Nephron progenitor cell (in vitro differentiated cells): ENCODE measurements at places on chromosomes 3 and 15.

GRCh38 chr15:43276563-43277200 lies 10.0 kb upstream of the TGM5 start:
- DNase-seq: no peak

DNA sequence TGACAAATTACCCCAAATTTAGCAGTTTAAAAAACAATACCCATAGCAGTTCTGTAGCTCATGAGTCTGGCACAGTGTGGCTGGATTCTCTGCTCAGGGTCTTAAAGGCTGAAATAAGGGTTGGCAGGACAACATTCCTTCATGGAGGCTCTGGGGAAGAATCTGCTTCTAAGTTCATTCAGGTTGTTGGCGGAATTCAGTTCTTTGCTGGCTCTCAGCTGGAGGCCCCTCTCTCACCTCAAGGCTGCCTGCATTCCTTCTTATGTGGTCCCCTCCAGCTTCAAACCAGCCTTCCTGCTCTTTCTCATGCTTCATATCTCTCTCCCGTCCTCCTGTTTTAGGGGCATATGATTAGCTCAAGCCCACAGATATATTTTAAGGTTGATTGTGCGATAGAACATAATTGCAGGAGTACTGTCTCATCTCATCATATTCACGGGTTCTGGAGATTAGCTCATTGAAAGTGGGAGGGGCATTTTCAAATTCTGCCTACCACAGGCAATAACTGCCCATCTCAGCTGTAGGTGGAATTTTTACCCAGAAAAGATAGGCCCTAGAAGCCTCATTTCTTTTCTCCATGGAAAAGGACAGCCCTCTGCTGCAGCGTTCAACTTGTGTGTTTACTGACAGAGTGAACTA lies 5.6 kb upstream of the ZBTB47 start:
- no peak for DNase-seq

DNA sequence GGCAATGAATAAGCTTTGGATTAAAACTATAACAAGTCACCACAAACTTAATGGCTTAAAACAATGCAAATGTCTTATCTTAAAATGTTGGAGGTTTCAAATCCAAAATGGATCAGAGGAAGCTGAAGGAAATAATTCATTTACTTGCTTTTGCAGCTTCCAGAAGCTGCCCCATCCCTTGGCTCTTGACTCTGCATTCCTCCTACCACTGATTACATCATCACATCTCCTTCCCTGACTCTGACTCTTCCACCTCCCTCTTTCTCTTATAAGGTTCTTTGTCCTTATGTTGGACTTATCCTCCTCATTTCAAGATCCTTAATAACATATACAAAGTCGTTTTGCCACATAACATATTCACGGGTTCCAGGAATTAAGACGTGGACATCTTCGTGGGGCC lies 982.8 kb upstream of the ROBO1 start:
- no peak for DNase-seq

DNA sequence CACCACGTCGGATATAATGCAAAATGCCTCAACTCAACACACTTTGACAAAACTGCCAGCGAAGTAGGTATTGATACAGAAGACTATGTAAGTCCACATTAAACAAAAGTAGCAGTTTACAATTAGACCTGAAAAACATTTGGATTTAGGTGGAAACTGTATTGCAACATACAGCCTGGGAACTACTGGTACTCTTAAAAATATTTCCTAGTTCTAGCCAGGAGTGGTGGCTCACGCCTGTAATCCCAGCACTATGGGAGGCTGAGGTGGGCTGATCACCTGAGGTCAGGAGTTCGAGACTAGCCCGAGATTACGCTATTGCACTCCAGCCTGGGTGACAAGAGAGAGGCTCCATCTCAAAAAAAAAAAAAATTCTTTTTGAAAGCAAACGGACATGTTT lies 246.2 kb downstream of the ZBTB20 start:
- no peak for DNase-seq

- no peak for DNase-seq
Measured at GRCh38 chr15:56693761-56694160, 39.5 kb downstream of the ZNF280D start.
